ENCODE measurements at places on chromosomes 3 and 15.

- DNase-seq, result no peak
Observed at GRCh38 chr3:128483657-128484403, 9.2 kb downstream of the GATA2 start.

GRCh38 chr3:186600896-186601295 is 12.0 kb upstream of the AHSG start:
- no peak for DNase-seq

DNA sequence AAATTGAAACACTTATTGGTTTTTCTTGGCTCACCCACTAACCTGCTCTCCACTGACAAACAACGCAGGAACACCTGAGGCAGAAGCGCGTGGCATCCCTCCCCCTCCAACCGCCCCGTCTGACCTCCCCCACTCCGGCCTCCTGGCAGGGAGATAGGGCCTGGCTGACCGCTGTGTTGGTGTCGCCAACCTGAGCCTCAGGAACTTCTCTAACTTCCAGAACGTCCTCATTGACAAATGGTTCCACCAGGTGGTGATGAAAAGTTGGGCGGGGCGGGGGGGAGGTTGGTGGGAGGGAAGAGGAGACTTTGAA is 22.8 kb downstream of the IL17RD start:
- DNase-seq, result no peak

DNA sequence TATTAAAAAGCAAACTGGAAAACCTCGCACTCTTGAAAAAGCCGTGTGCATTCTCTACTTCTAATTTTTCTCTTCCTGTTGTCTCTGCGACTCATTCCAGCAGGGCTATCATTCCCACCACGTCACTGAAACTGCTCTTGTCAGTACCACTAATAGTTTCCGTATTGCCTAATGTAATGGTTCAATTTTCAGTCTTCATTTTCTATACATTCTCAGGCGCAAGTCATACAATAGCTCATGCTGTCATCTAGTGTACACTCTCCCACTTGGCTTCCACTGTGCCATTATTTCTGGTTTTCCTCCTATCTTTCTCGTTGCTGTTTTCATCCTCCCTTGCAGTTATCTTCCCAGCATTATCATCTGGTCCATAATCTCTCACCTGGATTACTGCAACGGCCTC is 160.2 kb downstream of the SPATA16 start:
- DNase-seq, result no peak

DNA sequence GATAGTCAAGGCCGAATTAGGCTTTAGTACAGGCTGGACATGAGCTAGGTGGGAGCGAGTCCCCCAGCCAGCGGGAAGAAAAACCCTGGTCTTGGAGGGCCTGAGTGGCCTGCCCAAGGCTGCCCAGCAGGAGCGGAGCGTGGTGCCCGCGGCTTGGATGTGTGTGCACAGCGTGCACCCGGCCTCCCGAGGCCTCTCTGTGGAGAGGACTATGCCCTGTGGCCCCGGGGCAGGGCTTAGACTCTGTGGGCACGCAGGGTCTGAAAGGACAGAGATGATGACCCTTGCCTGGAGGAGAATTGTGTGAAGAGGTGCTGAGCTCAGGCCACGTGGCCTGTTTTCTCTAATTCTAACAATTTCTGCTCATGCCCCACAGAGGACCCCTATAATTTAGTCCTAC is 124.6 kb upstream of the IQSEC1 start:
- DNase-seq, result no peak

DNA sequence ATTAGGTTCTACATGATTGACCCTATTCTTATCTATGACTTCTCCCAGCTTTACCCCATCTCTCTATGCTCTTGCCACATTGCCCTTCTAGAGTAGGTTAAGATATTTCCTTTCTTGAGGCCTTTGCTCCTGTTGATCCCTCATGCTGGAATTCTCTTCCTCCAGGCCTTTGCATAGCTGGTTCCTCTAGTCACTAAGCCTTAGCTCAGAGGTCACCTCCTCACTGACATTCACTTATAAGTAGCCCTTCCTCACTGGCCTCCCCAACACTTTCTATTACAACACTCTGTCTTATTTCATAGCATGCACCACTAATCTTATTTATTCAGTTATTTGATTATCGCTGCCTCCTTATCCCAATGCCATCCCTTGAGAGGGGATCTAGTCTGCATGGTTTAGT is 228.4 kb upstream of the COL8A1 start:
- no peak for DNase-seq

DNA sequence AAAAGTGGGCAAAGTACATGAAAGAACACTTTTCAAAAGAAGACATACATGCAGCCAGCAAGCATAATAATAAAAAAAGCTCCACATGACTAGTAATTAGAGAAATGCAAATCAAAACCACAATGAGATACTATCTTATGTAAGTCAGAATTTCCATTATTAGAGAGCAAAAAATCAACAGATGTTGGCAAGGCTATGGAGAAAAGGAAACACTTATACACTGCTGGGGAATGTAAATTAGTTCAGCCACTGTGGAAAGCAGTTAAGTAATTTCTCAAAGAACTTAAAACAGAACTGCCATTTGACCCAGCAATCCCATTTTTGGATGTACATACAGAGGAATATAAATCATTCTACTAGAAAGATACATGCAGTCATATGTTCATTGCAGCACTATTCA is 360.7 kb downstream of the NSUN3 start:
- DNase-seq, result no peak

GRCh38 chr3:87792534-87793336 is 266.1 kb downstream of the CGGBP1 start:
- no peak for DNase-seq

DNA sequence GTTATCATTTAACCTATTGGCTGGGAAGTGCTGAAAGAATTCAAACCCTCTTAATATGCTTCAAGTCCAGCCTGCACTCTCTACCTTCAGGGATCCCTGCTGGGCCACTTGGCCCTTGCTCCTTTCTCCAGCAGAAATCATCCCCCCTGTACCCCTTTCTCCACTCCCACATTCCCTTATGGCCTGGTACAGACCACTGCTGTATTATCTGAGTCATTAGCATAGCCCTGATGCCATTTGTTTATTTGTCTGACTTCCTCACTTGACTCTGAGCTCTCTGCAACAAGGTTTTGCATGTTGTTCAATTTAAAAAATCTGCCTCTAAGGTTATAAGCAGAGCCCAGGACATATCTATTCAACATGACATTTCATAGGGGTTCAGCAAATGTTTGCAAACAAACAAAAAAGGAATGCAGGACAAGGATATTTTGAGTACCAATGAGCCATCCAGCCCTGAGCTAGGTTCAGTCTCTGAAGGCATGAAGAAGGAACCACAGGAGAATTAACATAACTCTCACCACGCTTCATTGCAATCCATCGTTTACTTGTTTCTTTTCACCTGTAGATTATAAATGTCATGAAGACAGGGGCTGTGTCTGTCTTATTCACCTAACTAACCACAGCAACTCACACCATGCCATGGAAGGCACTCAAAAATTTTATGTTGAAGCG is 26.6 kb upstream of the HES1 start:
- no peak for DNase-seq

DNA sequence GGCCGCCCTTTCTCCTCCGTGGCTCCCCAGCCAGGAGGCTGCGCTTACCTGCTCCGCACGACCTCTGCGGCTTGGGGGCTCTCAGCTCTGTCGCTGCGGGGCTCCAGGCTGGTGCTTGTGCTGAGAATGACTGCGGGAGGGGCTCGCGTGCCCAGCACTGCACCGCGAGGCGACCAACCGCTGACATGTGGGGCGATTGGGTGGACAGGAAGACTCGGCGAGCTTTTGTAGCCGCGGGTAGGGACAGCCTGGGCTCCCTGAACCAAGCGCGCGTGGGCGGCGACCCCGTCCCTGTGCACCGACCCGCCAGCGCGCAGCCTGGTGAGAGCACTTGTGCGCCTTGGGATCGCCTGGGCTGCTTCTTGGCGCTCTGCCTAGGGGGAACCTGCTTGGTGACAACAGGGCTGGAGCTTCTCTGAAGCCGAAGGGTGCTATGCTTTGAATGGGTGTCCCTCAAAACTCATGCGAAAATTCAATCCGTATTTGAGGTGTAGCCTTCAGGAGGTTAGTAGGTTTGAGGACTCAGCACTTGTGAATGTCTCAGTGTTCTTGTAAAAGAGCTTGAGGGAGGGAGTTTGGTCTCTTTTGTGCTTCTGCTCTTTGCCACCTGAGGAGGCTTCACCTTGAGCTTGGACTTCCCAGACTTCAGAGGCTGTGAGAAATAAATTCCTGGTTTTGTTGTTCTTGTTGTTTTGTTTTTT is 50.4 kb downstream of the IL12A start:
- DNase-seq, result no peak

DNA sequence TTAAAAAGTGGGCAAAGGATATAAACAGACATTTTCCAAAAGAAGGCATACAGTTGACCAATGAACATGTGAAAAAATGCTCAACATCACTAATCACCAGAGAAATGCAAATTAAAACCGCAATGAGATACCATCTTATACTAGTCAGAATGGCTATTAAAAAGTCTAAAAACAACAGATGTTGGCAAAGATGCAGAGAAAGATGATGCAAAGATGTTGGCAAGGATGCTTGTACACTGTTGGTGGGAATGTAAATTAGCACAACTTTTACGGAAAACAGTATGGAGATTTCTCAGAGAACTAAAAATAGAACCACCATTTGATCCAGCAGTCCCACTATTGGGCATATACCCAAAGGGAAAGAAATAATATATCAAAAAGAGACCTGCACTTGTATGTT is 53.5 kb downstream of the TLNRD1 start:
- DNase-seq, result no peak

DNA sequence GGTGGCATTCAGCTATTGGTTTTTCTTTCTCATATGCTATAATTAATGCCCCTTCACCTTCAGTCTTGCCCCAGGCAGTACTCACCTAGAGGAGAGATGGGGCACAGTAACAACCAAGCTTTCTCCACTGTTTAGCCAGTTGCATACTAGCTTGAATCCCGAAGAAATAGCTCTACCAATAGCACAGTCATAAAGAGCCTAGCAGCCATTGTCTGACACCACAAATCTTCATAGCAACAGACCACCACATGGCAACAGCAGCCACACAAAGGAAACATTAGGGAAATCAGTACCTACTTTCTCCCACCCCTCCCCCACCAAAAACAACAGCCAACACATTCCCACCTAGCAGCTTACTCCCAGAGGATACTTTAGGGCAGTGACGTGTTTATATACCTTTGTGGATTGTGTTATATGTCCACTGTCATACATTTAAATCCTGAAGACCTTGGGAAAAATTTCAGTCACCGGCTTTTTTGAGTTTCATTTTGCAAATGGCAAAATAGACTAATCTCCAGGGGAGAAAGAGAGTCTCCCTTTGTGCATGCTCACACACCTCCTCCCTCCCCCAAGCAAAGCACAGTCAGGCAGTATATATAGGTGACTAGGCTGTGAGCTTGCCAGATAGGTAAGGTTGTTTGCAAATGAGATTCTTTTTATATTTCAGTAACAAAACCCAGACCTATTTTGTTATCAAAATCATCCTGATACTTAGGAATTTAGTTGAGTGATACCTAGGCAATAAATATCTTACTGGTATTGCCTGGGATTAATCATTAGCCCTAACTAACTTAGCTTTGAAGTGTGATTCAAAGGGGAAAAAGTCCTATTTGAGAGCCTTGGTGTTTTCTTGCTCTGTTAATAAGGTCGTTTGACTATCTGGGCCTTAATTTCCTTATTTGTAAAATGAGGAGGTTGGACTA is 140.6 kb downstream of the RBPMS2 start:
- DNase-seq, result no peak

DNA sequence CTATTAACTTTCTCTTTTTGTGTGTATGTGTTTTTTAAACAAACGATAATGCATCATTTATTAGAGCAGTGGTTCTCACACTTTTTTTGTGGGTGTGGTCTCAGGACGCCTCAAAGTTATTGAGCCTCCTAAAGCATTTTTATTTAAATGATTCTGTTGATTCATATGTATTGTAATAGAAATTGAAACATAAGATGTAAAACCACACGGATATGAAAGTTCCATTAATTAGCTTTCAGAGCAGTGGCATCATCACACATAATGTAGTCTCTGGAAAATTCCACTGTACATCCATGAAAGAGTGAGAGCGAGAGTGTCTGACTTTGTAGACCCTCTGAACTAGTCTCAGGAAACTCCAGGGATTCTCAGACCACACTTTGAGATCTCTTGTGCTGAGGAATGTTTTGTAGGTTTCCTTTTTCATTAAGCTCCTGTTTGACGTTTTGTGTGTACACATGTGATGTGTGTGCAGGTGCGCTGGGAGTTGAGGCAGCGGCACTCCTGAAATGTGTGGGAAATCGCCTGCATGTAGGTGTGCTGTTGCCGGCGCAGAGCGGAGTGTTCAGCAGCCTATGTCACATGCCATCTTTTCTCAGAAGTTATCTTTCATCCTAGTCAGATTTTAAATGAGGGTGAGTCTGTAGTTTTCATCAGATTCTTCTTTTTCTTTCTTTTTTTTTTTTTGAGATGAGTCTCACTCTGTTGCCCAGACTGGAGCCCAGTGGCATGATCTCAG is 5.3 kb upstream of the TRAK1 start:
- no peak for DNase-seq

DNA sequence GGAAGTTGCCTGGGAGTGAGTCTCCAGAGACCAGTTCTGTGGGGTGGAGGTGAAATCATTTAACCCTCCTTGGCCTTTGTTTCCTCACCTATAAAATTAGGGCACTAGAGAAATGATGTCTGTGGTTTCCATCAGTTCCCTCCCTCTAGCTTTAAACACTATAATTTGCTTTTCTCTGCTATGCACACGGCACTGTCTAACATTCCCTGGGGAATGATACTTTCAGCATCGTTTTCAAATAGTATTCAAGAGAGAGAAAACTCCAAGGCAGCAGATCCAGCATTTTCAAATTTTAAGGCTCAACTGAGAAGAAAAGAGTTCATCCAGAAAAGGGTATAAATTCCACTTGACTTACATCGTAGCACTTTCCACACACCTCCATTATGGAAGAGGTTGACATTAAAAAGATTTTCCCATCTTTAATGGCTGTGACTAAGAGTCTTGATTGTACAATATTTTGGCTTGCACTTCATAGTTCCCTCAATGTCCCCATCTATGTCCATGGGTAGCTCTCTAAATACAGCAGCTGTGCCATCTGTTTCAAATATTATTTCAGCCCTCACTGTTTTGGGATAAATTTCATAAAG is 137.7 kb upstream of the ZPLD1 start:
- DNase-seq, result no peak

DNA sequence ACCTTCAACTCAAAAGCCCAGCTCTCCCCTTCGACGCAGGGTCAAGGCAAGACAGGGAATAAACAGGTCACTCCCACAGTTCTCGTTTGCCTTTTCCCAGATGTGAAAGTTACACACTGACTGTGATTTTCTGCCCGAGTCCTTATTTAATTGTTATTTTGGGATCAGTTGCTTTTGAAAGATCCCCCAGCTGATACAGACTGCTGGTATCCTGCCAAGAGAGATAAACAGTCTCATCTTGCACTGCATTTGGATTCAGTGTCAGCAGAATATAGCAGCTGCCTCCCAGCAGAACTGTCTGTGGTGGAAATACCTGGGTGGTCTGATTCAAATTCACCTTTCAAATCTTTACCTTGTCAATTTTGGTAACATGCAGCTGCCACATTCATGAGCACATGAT is 56.0 kb upstream of the FAM3D start:
- DNase-seq, result no peak

- no peak for DNase-seq
Observed at GRCh38 chr15:69360642-69361041, 53.5 kb upstream of the KIF23 start.

Measured in T-helper 22 cell (primary cell).